SW 1271 (cell line): ENCODE measurements at places on chromosomes 16 and 17.

GRCh38 chr17:34813290-34813689 lies 148.0 kb downstream of the CCT6B start:
- DNase-seq = no peak

DNA sequence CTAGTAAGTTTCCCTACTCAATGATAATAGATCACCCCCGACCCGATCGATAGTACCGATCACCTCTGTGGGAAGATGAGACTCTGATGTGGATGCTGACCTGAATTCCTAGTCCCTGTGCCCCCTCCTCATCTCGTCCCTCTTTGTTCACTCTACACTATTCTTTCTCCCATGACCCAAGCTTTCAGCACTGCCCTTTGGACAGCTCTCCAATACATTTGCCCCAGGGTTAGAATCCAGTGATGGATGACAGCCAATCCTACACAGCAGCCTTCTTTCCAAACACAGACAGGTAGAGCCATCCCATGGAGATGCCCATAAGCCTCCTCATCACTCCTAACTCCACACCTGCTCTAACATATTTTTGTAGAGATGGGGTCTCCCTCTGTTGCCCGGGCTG lies 141.1 kb downstream of the GSG1L start:
- DNase-seq = no peak

DNA sequence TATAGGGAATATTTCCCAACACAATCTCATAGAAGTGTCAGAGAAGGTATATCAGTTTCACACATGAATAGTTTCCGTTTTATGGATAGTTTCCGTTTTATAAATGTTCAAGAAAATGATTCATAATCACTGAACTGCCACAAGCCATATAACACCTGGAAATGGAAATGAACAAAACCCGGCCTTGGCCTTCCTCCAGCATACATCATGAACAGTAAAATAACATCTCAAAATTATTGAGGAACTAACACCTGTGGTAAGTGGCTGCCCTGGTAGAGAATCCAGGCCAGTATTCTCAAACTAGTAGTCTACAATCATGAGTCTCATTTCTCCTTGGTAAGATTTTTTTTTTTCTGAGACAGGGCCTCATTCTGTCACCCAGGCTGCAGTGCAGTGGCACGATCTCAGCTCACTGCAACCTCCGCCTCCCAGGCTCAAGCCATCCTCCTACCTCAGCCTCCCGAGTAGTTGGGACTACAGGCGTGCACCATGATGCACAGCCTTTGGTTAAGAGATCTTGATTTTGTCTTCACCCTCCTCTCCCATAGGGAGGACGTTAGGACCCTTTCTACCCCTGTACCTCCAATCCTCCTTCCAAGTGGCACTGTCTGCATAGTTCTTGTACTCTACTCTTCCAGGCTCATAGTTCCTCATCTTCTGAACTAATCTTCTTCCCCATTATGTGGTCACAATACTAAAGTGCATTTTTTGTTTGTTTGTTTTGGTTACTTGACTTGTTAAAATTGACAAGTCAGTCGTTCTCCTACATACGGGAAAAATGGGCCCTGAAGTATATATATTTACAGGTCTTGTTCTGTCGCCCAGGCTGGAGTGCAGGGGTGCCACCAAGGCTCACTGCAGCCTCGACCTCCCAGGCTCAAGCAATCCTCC lies 15.0 kb upstream of the RGS9 start:
- DNase-seq = no peak

DNA sequence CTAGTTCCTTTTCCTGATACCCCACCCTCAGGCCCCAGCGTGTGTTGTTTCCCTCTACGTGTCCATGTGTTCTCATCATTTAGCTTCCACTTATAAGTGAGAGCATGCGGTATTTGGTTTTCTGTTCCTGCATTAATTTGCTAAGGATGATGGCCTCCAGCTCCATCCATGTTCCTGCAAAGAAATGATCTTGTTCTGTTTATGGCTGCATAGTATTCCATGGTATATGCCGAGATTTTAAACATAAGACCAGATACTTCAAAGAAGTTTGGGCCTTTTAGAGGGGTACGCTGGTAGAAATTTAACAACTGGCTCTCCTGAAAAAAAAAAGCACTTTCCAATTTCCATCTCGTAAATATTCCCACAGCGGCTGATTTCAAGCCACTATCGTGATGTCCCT lies 59.8 kb downstream of the IRF8 start:
- DNase-seq = no peak

DNA sequence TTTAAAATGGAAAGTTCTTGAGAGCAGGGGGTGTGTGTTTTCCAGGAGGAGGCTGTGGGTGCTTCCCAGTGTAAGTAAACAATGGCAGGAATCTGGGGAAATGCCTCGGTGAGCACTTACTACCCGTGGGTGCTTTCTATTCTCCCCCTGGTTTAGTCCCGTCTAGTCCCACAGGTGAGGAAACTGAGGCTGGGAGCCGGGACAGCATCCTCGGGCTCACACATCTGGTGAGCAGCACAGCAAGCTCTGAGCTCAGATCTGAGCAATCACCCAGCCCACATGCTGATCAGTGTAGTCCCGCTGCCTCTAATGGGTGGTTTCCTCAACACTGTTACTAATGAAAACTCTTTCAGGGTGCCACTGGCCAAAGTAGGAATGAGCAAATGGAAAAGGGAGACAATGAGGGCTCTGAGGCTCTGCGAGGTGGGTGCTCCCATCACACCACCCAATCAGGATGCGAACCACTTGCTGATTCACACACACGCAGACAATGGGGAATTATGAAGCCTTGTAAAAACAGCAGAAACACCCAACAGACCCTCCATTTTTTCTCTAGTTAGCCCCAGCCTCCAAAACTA lies 202.6 kb downstream of the PARN start:
- DNase-seq = no peak

DNA sequence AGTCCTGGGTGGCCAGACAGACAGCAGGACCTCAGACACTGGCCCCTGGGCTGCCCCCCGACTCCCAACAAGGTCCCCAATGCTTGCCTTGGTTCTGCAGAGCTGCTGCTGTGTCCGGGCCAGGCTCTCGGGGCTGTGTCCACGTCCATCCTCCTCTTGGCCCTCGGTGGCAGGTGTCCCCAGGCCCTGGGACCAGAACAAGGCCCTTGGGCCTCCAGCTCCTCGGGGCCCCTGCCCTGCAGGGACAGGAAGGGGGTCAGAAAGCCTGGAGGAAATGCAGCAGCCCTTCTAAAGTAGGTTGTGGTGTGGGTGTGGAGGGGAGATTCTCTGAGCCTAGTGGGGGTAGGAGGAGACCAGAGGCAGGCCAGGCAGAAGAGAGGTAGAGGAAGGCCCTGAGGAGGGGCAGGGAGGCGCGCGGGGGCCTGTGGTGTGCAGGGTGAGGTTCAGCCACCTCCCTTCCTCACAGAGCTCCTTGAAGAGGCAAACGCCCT lies 2.5 kb upstream of the AXIN1 start:
- no peak for DNase-seq

DNA sequence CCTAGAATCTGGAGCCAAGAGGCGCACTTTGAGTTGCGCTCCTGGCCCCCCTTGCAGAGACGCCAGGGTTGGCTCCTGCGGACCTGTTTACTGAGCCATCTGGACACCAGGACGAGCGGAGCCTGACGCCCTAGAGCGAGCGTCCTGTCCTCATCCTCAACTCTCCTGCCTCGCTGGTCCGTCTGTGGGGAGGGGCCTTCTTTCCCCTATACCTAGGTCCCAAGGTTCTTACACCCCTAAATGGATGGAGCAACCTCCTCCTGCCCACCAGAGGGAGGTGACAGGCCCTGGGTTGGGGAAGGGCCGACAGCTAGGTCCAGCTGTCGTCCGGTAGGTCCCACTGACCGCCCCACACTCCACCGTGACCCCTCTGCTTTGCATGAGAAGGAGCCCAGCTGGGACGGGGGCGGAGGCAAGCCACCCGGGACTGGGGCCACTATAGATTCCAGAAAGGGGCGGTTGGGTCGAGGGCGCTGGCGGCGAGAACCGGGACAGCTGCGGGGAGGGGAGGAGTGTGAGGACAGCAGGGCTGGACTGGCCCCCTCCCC lies 3.1 kb upstream of the LHX1 start:
- DNase-seq = no peak

DNA sequence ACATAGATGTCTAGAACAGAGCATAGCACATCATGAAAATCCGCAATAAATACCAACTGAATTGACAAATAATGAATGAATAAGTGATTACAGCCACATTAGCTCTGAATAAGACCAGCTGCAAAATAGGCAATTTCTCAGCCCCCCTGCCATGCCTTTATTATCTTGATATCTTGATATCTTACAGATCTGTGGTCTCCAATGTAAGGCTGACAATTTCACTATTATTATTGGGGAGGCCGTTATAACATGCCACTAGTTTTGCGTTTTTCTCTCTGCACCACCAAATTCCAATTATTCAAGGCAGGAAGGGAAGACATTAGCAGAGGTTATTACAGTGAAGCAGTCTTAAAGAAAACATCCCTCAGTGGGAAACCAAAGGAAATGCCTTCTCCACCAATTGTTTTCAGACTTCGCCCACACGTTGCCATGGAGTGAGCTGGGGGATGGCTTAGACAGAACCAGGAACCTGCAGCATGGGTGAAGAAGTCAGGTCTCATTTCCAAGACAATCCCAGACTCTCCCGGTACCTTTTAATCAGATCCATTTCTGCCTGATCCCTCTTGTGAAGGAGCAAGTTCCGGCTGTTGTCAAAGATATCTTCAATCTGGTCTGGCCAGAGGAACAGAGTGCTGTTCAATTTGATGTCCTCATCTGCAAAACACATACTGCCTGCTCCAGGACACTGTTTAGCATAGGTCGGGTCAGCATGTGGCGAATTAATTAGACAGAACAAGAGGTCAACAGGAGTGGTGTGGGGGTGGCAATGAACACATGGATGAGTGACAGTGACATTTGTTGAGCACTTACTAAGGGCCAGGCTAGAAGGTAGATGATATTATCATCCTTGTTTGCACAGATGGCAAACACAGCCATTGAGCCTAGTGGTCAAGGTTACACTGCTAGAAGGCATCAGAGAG lies 46.4 kb downstream of the DNAH3 start:
- DNase-seq = no peak
